ENCODE measurements at places on chromosomes 7 and 10. TPM values are rescaled to one million over a fixed set of nuclear protein-coding genes. Genes with fewer than 3 reads are reported as not detected.

Gene TDRD1
- total RNA-seq = 0.31 TPM

Gene SMKR1
- total RNA-seq = 0.36 TPM

Gene LRIT1
- not detected for total RNA-seq

Gene PLAC9
- total RNA-seq = 103 TPM

Gene IFIT1B
- 6.3 TPM for total RNA-seq

Gene PKD2L1
- total RNA-seq = not detected

Gene ITIH5
- total RNA-seq = 34.9 TPM

Gene SKIDA1
- 3.1 TPM for total RNA-seq

Gene MEST
- total RNA-seq = 72.0 TPM

Gene GPR85
- 1.6 TPM for total RNA-seq

Gene NEUROD6
- not detected for total RNA-seq

Gene NYAP1
- 9.1 TPM for total RNA-seq

Gene RBM20
- total RNA-seq = 0.67 TPM

Gene TMEM225B
- total RNA-seq = 3.5 TPM

Gene LIPF
- not detected for total RNA-seq

Measured in sciatic nerve (tissue), 2 donors.